ENCODE measurements at places on chromosomes 2 and 18.

- H3K27ac ChIP-seq = no peak overlapping the region
- no peaks in the 10 kb centered on the region for H3K4me1 ChIP-seq
- DNase-seq = no peak
- no peaks in the 10 kb centered on the region for H3K36me3 ChIP-seq
- no peaks in the 10 kb centered on the region for H3K27me3 ChIP-seq
Observed at GRCh38 chr18:56748698-56749268, 97.6 kb downstream of the WDR7 start.

DNA sequence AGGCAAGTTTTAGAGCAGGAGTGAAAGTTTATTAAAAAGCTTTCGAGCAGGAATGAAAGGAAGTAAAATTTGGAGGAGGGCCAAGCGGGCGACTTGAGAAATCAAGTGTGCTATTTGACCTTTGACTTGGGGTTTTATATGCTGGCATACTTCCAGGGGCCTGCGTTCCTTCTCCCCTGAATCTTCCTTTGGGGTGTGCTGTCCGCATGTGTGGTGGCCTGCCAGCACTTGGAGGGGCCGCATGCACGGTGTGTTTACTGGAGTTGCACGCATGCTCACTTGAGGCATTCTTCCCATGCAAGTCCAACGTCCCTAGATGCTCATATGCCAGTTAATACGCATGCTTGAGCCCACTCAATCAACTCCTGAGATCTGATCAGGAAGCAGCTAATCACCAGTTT is 78.3 kb upstream of the MAP4K4 start:
- H3K4me3 ChIP-seq = no peak overlapping the region
- DNase-seq = no peak
- H3K27me3 ChIP-seq = no peaks in the 10 kb centered on the region
- no peaks in the 10 kb centered on the region for H3K36me3 ChIP-seq
- no peak overlapping the region for H3K27ac ChIP-seq

GRCh38 chr2:105836840-105837692 is 92.4 kb downstream of the NCK2 start:
- no peaks in the 10 kb centered on the region for H3K27me3 ChIP-seq
- H3K27ac ChIP-seq = no peak overlapping the region
- no peak for DNase-seq
- no peaks in the 10 kb centered on the region for H3K36me3 ChIP-seq
- H3K4me3 ChIP-seq = no peak overlapping the region

DNA sequence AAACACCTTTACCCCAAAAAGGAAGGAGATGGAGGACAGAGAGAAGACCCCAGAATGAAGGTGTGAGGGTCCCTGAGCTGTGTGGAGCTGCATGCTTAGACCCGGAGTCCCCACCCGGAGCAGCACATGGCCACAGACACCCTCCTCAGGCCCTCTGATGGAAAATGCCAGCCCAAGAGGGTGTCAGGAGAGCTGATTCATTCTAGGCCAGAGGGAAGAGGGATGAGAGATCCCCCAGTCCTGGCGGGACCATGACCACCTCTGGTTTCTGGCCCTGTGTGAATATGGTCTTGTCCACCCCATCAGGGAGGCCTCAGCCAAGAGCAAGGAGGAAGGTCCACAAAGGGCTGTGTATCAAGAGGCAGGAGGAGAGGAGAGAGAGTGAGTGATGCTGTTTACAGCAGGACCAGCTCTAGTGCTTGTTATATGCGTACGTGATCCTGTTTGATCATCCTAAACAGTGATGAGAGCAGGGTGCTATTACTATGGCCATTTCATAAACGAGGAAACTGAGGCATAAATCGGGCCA is 186.6 kb upstream of the HAAO start:
- no peak overlapping the region for H3K27ac ChIP-seq
- no peaks in the 10 kb centered on the region for H3K36me3 ChIP-seq
- no peak for DNase-seq

DNA sequence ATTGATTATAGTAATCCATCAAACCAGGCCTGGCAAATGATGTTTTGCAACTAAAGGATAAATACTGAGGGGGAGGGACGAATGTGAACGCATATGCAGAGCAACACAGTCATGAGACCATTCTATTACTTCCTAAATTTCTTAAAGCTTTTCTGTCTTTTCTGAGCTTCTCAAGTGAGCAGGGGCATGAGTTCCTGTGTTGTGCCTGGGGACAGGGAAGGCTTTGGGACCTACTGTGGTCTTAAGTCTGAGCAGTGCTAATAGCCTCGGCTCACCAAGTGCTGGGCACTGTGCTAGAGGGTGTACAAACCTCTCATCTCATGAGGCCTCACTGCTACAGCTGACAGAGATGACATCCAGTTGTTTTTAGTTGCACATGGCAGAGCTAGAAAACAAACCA is 182.4 kb downstream of the NEDD4L start:
- no peak for DNase-seq
- H3K27me3 ChIP-seq = no peaks in the 10 kb centered on the region
- no peak overlapping the region for H3K4me3 ChIP-seq
- no peaks in the 10 kb centered on the region for H3K4me1 ChIP-seq

DNA sequence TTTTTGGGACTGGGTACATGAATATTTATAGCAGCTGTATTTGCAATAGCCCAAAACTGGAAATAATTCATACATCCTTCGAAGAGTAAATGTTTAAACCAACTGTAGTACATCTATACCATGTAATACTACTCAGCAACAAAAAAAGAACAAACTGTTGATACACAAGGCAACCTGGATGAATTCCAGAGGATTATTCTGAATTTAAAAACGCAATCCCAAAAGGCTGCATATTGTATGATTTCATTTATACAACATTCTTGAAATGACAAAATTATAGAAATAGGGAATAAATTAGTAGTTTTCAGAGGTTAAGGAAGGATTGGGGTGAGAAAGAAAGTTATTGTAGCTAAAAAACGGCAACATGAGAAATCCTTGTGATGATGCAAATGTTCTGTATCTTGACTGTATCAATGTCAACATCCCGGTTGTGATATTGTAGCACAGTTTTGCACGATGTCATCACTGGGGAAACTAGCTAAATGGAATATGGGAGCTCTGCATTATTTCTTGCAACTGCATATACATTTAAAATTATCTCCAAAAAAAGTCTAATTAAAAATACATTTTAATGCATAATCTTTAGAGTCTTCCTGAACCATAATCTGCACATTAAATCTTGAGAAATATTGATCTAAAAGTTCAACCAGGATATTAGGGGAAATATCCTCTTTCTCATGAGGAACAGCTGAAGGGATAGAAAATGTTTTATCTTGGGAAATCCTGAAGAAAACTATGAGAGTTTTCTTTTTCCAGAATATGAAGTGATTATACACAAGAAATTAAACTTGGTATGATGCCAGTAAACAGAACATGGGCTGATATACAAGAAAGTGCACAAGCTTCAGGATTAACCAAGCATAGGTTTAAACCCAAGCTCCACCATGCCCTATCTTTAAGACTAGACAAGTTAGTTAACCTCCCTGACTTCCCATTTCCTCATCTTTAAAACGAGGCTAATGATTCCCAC is 21.9 kb downstream of the EVA1A start:
- no peaks in the 10 kb centered on the region for H3K36me3 ChIP-seq
- DNase-seq = no peak
- no peaks in the 10 kb centered on the region for H3K27me3 ChIP-seq
- no peak overlapping the region for H3K27ac ChIP-seq

- peak overlapping the region; percentile 77 for H3K27ac ChIP-seq
- no peaks in the 10 kb centered on the region for H3K36me3 ChIP-seq
- no peaks in the 10 kb centered on the region for H3K27me3 ChIP-seq
- no peak for DNase-seq
- H3K4me3 ChIP-seq = no peak overlapping the region
Observed at GRCh38 chr18:8750954-8751415, 45.6 kb downstream of the MTCL1 start.

GRCh38 chr2:200279857-200280256 is 26.6 kb upstream of the SPATS2L start:
- no peaks in the 10 kb centered on the region for H3K36me3 ChIP-seq
- no peaks in the 10 kb centered on the region for H3K4me1 ChIP-seq
- DNase-seq = no peak
- no peaks in the 10 kb centered on the region for H3K27me3 ChIP-seq

DNA sequence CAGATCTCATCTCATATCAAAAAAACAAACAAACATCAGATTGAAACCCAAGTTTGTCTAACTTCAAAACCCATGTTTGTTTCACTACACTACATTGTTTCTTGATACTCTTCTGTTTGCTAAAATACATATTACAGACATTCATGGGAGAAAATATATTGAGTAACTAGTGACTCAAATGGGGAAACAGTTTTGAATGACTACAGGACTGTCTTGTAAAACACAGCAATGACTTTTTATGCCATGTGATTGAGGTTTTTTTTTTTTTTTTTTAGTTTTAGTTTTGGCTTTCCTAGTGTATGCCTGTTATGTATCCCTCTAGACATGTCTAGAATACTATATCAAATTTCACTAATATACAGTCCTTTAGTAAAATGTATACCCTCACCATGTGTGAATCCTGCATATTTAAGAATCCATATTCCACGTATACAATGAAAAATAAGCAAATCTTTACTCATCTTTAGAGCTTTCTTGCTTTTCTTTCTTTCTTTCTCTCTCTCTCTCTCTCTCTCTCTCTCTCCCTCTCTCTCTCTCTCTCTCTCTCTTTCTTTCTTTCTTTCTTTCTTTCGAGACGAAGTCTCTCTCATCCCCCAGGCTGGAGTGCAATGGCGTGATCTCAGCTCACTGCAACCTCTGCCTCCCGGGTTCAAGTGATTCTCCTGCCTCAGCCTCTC is 46.6 kb upstream of the SERTAD2 start:
- H3K4me1 ChIP-seq = no peaks in the 10 kb centered on the region
- H3K4me3 ChIP-seq = no peak overlapping the region
- H3K36me3 ChIP-seq = no peaks in the 10 kb centered on the region
- H3K27me3 ChIP-seq = no peaks in the 10 kb centered on the region
- H3K27ac ChIP-seq = no peak overlapping the region

DNA sequence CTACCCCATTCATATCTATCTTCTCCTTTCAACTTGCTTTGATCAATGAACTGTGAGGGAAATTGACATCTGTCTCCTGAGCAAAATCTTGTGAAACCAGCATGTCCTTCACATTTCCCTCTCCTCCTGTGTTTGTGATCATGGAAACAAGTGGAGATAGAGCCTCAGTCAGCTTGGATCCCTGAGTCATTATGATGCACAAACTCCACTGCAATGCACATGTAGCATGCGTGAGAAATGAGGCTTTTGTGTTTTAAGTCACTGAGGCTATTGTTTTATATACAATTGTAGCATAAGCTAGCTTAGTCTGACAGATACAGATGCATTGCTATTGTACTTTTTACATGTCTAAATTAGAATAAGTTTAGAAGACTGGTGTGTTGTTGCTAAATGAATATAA is 85.2 kb upstream of the HNMT start:
- H3K27ac ChIP-seq = no peak overlapping the region
- H3K27me3 ChIP-seq = no peaks in the 10 kb centered on the region
- no peaks in the 10 kb centered on the region for H3K4me1 ChIP-seq
- no peak for DNase-seq

DNA sequence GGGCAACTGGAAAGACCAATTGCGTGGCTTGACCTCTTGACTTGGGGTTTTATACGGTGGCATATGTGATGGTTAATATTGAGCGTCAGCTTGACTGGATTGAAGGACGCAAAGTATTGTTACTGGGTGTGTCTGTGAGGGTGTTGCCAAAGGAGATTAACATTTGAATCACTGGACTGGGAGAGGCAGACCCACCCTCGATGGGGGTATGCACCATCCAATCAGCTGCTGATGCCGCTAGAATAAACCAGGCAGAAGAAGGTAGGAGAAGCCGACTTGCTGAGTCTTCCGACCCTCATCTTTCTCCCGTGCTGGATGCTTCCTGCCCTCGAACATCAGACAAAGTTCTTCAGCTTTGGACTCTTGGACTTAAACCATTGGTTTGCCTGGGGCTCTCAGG is 34.2 kb upstream of the YPEL5 start:
- no peaks in the 10 kb centered on the region for H3K27me3 ChIP-seq
- H3K27ac ChIP-seq = no peak overlapping the region
- DNase-seq = no peak
- H3K4me3 ChIP-seq = no peak overlapping the region

- H3K4me3 ChIP-seq = peak overlapping the region; percentile 43
- H3K27me3 ChIP-seq = no peaks in the 10 kb centered on the region
Observed at GRCh38 chr2:165573534-165574461, 104.3 kb downstream of the CSRNP3 start.

DNA sequence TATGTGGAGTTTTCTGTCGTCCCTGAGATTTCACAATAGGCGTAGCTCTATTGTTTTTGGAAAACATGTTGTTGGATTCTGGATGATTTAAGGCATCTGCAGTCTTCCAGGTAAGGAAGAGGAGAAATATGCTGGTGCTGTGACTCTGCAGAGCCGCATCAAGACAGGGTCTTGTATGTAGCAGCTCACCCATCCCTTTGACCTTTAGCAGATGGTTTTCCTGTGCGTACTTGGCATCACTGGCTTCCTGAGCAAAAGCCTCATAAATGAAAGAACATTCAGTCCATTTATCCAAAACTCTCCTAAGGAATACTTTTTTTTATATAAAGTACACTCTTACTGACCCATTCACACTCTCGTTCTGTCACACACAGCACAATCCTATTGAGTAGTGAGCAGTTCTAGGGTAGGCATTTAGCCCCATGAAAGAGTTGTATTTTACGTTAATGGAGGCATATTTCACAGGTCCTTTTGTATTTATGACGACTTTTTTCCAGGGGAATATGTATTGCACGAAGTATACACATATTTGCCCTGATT is 443.9 kb downstream of the STK39 start:
- no peaks in the 10 kb centered on the region for H3K36me3 ChIP-seq
- no peak for DNase-seq
- H3K27ac ChIP-seq = no peak overlapping the region
- no peaks in the 10 kb centered on the region for H3K4me1 ChIP-seq
- H3K27me3 ChIP-seq = no peaks in the 10 kb centered on the region

DNA sequence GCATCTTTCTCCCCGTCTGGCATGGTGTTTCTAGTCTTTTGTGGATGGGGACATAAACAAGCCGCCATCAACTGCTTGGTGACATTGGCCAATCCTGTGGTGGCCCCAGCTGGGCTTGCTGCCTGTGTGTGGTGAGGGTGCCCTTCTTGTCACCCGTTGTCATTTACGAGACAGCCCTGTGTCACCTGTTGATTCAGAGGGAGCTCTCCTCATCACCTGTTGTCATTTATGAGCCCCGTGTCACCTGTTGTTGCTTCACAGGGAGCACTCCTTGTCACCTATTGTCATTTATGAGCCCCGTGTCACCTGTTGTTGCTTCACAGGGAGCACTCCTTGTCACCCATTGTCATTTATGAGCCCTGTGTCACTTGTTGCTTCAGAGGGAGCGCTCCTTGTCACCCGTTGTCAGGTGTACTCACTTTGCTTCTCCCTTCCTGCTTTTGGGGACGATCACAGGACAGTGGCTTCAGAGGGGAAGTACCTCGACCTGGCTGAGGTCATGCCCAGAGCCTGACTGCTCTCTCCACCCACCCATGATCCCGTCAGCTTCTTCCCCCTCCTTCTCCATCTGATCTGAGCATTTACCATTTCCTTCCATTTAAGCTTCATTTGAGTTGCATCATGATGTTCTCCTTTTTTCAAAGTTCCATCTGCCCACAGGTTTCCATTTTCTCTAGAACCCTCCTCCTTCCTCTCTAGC is 29.1 kb downstream of the HPCAL1 start:
- H3K27ac ChIP-seq = no peak overlapping the region
- no peaks in the 10 kb centered on the region for H3K4me1 ChIP-seq
- H3K4me3 ChIP-seq = no peak overlapping the region
- H3K27me3 ChIP-seq = no peaks in the 10 kb centered on the region
- no peaks in the 10 kb centered on the region for H3K36me3 ChIP-seq
